ENCODE measurements at places on chromosomes 5 and 9.

DNA sequence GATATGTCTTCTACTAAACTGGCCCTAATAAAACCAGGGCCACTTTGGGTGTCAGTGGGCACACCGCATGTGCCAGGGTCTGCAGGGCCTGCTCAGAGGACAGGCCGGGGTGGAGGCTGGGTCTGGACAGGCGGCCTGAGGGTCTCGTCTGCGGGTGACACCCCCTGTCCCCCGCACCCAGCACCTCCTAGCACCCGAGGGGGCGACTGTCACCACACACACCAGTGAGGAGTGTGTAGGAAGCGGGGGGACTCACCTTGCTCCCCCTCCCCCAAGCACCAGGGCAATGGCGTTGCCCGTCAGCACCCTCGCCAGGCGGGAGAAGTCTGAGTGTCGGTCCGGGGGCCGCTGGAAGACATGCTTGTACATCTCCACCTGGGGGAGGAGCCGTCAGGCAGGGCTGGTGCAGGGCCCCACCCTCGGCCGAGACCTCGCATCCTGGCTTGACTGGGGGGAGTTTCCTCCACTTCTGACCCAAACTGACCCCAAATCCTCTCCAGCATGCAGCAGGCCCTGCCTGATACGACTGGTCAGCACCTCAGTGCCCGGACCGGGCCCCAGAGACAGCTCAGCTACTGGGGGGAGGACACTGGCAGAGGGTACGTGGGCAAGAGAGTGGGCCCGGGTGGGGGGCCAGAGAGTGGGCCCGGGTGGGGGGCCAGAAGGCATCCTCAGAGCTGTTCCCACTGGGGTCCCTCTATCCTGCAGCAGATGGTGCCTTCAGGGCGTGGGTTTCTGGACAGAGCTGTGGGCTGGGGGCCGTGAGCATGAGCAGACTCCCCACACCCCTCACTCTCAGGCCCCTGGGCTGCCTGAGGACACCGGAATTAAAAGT lies 18.9 kb upstream of the NSMF start:
- no peak for DNase-seq

- DNase-seq, result no peak
Measured at GRCh38 chr5:72291601-72292000, 28.4 kb downstream of the MRPS27 start.

DNA sequence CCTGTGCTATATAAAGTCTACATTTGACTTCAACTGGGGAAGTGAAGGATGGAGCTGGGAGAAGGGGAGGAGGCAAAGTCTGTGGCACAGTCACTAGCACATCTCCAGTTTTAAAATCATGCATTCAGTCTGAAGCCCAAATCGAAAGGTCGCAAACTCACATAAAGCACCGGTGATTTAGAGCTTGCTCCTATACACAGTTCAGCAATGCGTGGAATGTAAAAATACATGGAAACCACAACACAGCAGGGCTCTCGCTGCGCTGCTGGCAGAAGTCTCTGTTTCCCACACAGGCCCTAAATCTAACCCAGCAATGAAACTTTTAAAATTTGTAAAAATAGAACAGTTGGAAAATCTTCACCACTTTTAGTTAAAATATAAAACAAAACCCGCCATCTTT lies 68.2 kb downstream of the EBF1 start:
- DNase-seq, result no peak

DNA sequence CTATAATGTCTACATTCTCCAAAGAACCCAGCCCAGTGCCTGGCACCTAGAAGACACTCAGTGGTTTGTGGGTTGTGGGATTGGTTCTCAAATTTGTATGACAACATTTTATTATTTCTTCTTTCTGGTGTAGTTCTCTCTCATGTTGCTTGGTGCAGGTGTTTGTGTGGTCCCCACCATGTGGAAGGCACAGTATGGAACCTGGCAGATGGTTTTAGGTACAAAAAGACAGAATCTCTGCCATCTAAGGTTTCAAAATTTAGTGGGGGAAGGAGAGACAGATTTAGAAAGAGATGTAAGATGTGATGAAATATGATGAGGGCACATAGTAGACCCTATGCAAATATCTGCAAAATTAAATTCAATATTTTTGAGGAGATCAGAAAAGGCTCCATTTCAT lies 323.8 kb downstream of the CDK5RAP2 start:
- DNase-seq, result no peak

DNA sequence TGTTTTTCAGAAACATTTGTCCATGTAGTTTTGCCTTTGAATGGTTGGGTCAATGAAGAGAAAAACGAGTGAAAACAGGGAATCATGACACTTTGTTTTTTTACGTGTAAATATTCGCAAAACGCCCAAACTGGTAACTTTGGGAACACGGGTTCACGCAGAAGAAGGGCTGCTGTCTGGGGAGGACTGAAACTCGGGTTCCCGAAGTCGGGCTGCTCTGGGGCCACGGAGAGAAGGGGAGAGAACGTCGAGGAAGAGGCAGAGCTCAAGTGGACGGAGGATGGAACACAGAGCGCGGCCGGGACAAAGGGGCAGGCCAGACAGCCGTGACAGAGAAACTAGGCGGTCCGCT lies 478 bp upstream of the SETD9 start:
- DNase-seq, result peak; percentile 12
